Activated naive CD8-positive, alpha-beta T cell treated with anti-CD3 and anti-CD28 coated beads, Interleukin-2, amount 10 ng/mL, durations not matched to agents 7 days and 5 days (primary cell): ENCODE measurements at places on chromosomes 6 and 20.

GRCh38 chr20:63898882-63899558, 4.1 kb downstream of the DNAJC5 start:
- peaks cover 24% of the 10 kb centered on the region for H3K36me3 ChIP-seq
- H3K27ac ChIP-seq, result no peak overlapping the region
- no peaks in the 10 kb centered on the region for H3K27me3 ChIP-seq

DNA sequence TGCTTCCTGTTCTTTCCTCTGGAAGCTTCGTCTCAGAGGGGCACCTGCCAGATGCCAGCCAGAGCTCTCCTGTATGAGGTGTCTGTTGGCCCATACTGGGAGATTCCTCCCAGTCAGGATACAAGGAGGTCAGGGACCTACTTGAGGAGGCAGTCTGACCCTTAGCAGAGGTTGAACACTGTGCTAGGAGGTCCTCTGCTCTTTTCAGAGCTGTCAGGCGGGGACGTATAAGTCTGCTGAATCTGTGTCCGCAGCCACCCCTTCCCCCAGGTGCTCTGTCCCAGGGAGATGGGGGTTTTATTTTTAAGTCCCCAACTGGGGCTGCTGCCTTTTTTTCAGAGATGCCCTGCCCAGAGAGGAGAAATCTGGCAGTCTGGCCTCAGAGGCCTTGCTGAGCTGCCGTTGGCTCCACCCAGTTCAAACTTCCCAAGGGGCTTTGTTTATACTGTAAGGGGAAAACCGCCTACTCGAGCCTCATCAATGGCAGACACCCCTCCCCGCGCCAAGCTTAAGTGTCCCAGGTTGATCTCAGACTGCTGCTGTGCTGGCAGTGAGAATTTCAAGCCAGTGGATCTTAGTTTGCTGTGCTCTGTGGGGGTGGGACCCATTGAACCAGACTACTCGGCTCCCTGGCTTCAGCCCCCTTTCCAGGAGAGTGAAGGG, 326.7 kb downstream of the BCKDHB start:
- H3K4me3 ChIP-seq, result no peak overlapping the region
- H3K4me1 ChIP-seq, result no peaks in the 10 kb centered on the region
- no peaks in the 10 kb centered on the region for H3K27me3 ChIP-seq
- H3K36me3 ChIP-seq, result no peaks in the 10 kb centered on the region
- no peak overlapping the region for H3K27ac ChIP-seq

DNA sequence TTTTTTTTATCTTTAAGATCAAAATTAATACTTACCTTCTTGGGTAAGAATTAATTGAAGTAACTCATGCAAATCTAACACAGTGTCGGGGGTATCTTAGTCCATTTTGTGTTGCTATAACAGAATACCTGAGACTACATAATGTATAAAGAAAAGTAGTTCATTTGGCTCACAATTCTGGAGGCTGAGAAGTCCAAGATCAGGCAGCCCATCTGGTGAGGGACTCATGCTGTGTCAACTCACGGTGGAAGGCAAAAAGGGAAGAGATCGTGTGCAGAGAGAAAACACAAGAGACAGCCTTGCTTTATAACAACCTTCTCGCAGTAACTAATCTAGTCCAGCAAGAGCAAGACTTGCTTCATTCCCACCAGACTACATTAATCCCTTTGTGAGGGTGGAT, 92.9 kb upstream of the VSTM2L start:
- H3K27ac ChIP-seq, result no peak overlapping the region
- H3K4me3 ChIP-seq, result no peak overlapping the region
- peaks cover 3% of the 10 kb centered on the region for H3K4me1 ChIP-seq

- H3K36me3 ChIP-seq, result no peaks in the 10 kb centered on the region
- H3K4me3 ChIP-seq, result no peak overlapping the region
- H3K27ac ChIP-seq, result no peak overlapping the region
- H3K4me1 ChIP-seq, result no peaks in the 10 kb centered on the region
- DNase-seq, result no peak
These were observed 95.9 kb downstream of the BMP2 start for GRCh38 chr20:6863355-6863754.

- no peak for DNase-seq
- peaks cover 21% of the 10 kb centered on the region for H3K36me3 ChIP-seq
- peaks cover 34% of the 10 kb centered on the region for H3K4me1 ChIP-seq
- no peaks in the 10 kb centered on the region for H3K27me3 ChIP-seq
- no peak overlapping the region for H3K27ac ChIP-seq
- H3K4me3 ChIP-seq, result no peak overlapping the region
These were observed 23.6 kb downstream of the CDS2 start for GRCh38 chr20:5150226-5151076.

DNA sequence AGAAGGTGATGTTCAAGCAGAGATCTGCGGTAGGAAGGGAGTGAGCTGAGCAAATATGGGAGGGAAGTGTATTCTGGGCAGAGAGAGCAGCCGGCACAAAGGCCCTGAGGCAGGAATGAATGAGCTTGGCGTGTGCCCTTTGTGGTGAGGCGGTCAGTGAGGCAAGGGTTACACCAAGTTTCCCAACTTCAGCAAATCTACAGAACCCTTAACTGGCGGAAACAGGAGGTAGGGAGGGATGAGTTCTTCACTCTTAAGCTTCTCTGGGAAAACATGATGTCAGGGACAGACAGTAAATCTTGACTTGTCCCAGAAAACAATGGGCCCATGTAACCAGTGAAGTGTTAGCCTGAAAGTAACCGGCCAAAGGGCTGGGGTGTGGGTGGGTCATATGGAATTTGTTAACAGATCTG, 97.1 kb upstream of the PTPN1 start:
- H3K27me3 ChIP-seq, result peaks cover 32% of the 10 kb centered on the region
- H3K4me3 ChIP-seq, result no peak overlapping the region
- no peak for DNase-seq
- no peaks in the 10 kb centered on the region for H3K4me1 ChIP-seq
- H3K36me3 ChIP-seq, result no peaks in the 10 kb centered on the region
- H3K27ac ChIP-seq, result no peak overlapping the region

DNA sequence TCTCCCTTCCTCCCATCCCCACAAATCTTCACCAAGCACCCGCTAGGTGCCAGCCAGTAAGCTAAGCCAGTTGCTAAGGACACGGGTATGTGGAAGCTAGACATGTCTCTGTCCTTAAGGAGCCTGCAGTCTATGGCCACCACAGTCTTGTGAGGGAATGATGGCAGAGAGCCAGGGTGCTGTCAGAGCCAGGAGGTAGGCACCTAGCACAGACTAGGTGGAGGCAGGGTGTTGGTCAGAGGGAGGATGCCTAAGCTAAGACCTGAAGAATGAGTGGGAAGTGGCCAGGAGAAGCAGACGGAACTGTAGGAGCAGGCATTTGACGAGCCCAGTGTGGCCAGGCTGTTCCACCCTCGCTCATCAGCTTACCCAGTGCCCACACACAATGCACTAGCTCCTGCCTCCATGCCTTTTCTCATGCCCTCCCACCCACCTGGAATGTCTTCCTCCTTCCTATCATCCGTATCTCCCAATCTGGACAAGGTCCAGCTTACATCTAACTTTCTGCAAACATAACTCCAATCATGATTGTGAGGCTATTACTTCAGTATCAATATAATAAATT, 125.6 kb downstream of the FOXC1 start:
- H3K36me3 ChIP-seq, result peaks cover 10% of the 10 kb centered on the region
- DNase-seq, result no peak
- H3K27me3 ChIP-seq, result no peaks in the 10 kb centered on the region
- H3K4me1 ChIP-seq, result no peaks in the 10 kb centered on the region
- no peak overlapping the region for H3K4me3 ChIP-seq

DNA sequence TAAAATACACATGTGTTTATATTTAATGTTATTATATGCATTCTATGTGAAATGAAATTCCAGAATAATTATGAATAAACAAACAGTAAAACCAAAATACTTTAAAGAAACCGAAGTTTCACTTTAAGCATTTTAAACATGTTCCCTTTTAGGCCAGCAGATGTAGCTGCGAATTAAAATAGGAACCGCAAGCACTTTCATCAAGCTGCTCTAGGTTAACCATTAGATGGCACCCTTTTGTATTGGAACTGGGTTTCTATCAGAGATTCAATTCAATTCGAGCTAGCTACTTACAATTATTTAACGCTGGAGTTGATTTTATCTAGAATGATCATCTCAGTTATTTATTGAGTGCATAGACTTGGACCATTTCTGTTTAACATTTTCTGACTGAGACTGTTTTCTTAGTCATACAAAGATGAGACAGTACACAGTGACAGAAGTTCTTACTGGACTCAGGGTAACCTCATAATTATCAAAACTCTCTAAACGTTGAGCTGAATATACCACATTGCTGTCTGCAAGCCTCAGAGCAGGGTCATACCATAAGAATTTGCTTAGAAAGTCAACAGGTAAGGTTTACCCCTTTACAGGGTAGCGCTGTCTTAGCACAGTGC, 8.5 kb downstream of the TMEM242 start:
- peaks cover 11% of the 10 kb centered on the region for H3K4me1 ChIP-seq
- no peak overlapping the region for H3K27ac ChIP-seq
- no peak overlapping the region for H3K4me3 ChIP-seq
- peaks cover 20% of the 10 kb centered on the region for H3K36me3 ChIP-seq

DNA sequence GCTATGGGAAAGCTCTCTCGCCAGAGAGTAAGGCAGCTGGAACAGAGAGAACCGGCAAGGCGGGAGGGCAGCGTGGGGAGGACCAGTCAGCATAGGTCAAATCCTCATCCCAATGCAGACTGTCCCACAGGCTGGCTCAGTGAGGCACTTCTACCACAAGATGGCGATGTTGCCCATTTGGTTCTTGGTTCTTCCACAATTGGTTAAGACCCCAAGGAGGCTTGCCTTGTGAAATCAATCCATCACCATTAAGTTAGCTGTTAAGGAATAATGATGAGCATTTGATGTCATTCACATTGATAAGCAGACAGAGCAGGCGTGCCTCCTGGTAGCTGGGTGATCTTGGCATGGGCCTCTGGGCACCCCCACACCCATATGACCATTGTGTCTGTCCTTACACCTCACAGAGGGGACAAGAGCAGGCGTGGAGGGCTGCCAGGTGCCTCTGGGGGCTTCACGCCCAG, 2.4 kb downstream of the CSTL1 start:
- H3K4me3 ChIP-seq, result no peak overlapping the region
- peaks cover 6% of the 10 kb centered on the region for H3K27me3 ChIP-seq
- no peak overlapping the region for H3K27ac ChIP-seq
- H3K4me1 ChIP-seq, result peaks cover 5% of the 10 kb centered on the region
- H3K36me3 ChIP-seq, result no peaks in the 10 kb centered on the region

- DNase-seq, result no peak
- no peak overlapping the region for H3K27ac ChIP-seq
- H3K4me1 ChIP-seq, result peaks cover 1% of the 10 kb centered on the region
- H3K27me3 ChIP-seq, result no peaks in the 10 kb centered on the region
These were observed 10.8 kb downstream of the ZKSCAN8 start for GRCh38 chr6:28152531-28152930.

- DNase-seq, result no peak
- H3K27me3 ChIP-seq, result no peaks in the 10 kb centered on the region
- H3K4me3 ChIP-seq, result no peak overlapping the region
- peaks cover 26% of the 10 kb centered on the region for H3K4me1 ChIP-seq
- H3K36me3 ChIP-seq, result peaks cover 8% of the 10 kb centered on the region
These were observed 19.7 kb downstream of the KLHL31 start for GRCh38 chr6:53645859-53646258.

- no peak overlapping the region for H3K27ac ChIP-seq
- DNase-seq, result no peak
- peaks cover 4% of the 10 kb centered on the region for H3K4me1 ChIP-seq
- H3K27me3 ChIP-seq, result peaks cover 6% of the 10 kb centered on the region
These were observed 5.4 kb upstream of the TBC1D20 start for GRCh38 chr20:467755-468154.

DNA sequence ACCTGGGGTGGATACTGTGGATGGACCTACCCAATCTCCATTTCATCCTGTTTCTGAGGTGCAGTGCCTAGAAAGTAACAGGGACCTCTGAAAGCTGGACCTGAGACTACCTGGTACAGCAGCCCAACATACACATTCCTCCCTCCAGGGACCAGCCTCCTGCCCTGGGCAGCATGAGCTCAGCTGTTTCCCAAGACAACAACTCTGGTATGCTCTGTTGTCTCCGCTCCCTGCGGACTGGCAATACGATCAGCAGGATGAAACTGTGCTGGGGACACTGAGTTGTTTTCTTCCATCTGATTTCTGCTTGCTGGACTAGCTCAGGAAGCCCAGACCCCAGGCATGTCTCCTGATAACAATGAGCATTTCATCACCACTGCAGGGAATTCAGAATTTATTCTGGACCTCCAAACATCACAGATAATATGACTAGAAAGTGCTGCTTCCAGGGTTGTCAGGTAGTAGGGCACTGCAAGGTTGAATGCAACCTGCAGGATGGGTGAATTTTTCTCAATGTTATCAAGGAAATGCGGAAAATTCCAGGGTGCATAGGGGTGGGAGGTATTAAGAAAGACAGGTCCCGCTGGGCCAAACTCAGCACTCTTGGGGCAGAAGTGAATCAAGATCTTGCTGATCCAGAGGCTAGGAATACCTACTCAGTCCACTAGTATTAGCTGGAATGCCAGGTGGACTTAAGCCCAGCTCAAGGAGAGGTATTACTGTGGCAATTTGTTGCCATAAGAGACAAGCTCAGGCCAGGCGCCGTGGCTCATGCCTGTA, 38.9 kb upstream of the SLC4A11 start:
- no peak overlapping the region for H3K4me3 ChIP-seq
- no peak overlapping the region for H3K27ac ChIP-seq
- no peaks in the 10 kb centered on the region for H3K36me3 ChIP-seq
- no peak for DNase-seq
- H3K27me3 ChIP-seq, result no peaks in the 10 kb centered on the region

DNA sequence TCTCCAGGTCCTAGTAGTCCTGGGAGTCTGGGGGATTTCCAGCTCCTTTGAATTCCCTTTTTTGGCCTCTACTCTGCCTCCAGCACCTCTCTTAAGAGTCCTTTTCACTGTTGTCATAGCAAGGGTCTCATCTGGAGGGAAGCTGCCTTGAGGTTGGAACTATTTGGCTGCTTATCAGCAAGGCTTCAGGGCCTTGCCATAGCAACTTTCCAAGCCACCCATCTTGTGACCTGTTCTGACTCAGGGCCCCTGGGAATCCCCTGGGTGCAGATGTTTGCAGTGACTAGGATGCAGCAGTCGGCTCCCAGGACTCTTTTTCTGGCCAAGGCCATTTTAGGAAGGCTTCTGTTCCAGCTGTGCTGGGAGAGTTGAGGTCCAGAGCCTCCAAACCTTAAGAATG, 12.4 kb downstream of the PKIG start:
- no peak overlapping the region for H3K4me3 ChIP-seq
- H3K27me3 ChIP-seq, result no peaks in the 10 kb centered on the region
- DNase-seq, result no peak
- no peaks in the 10 kb centered on the region for H3K36me3 ChIP-seq
- no peak overlapping the region for H3K27ac ChIP-seq
- peaks cover 16% of the 10 kb centered on the region for H3K4me1 ChIP-seq

DNA sequence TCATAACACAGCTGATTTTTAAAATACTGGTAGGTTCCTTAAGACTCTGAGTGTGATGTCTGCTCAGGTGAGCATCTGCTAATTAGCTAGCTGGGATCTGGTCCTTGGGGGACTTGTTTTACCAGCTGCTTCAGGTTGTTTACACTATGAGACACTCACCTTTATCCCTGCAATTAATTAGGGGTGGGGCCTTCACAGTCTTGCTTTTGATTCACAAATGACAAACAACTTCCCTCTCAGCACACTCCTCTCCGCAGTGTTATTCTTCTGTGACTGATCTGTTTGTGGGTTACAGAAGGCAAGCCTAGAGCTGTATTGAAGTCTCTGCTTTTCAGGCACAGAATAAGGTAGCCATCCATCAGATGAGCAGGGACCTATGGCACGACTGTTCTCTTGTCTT, 62.0 kb upstream of the CD83 start:
- H3K27me3 ChIP-seq, result peaks cover 12% of the 10 kb centered on the region
- DNase-seq, result no peak
- H3K4me1 ChIP-seq, result no peaks in the 10 kb centered on the region
- H3K36me3 ChIP-seq, result no peaks in the 10 kb centered on the region
- H3K27ac ChIP-seq, result no peak overlapping the region
- no peak overlapping the region for H3K4me3 ChIP-seq
